ENCODE measurements at places on chromosomes 4 and X.

DNA sequence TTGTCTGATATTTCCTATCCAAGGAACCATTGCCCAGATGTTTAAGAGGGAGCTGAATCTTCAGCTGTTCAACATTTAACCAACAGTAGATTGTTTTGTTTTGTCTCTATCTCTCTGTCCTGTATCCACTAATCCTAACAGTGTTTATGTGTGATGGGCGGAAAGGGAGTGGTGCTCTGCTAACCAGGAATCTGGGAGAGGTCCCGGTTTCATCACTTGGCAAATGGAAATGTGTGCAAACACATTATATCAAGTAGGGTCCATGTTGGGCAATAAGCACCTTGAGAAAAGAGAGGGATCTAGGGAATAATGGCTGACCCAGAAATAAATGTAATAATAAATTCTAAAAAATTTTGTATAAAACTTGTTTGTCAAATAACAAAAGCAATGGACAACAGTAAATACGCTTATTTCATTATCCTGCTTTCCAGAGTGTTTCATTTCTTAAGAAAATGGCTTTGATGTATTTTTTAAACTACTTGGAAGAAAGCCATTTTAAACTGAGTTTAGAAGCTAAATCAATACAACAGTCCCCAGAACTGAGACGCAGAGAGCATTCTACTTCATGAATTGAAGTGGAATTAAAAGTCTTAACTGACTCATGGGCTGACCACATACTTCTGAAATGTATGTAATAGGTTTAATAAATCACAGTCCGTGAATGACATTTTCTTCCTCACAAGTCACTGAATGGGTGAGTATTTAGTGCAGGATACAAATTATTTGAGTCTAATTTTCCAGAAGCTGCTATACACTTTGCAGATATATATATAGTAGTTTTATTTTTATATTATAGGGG is 55.8 kb downstream of the EMCN start:
- DNase-seq = no peak

- DNase-seq = no peak
Observed at GRCh38 chr4:177566691-177567090, 124.5 kb upstream of the AGA start.

- no peak for DNase-seq
Observed at GRCh38 chr4:137957806-137958205, 284.3 kb downstream of the SLC7A11 start.

DNA sequence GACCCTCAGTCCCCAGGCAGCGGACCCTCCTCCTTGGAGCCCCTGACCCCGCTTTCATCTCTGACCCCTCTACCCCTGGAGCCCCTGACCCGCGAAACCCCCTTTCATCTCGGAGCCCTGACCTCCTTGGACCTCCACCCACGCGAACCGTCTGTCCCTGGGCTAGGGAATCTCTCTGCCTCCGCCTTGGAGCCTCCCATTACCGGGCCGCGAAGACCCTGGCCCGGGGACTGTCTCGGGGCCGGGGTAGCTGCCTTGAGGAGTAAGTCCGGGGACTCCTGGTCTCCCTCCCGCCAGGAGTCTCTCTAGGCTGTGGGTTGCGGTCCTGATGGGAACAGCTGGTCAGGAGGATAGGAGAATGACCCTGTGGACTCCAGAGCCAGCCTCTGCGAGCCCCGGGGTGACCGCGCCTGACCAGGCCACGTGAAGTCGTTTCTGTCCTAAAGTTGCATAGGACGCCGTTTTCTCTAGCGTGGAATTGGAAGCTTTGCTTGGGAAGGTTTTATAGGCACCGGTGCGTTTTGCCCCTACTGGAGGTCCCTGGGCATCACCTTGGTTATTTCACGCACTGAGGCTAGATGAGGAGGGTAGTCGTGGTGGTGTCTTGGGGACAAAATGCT is 824 bp downstream of the TBC1D14 start:
- DNase-seq = no peak

DNA sequence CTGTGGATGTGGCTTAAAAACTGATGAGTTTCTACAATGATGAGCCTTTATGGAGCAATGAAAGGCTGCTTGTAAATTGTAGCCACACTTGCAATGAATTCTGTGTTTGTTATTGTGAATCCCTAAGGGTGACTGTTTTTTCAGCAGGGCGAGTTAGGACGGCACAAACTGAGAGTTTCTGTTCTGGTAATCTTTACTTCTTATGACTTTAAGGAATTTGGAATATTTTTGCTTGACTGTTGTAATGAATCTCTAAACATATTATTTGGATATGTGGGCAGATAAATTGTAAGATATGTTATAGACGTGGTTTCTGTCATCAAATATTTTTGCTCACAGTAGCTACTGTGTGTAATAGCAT is 22.2 kb downstream of the RBPJ start:
- DNase-seq = no peak

DNA sequence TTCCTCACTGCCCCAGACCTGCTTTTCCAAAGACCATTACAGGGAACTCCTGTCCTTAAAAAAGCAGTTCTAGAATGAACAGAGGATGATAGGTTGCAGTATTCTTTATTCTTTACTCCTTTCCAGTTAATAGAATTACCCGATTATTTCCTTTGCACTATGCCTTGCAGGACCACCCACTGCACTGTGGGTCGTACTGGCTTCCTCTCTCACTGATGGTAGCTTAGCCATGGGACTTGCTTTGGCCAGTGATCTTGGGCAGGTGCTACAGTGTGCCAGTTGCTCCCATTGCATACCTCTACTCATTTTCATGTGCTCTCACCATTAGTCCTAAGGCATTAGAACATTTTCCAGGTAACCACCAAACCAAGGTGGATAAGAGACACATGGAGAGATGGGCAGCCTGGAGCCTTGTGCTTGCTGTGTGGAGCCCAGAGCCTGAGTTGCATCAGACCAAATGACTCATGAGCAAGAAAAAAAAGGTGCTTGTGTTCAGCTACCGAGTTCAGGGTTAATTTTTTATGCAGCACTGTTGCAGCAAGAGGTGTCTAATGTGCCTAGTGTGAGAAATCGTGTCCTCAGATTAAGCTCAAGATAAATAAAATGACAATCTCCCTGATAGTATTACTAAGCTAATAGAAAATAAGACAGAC is 7.6 kb upstream of the UNC5C start:
- no peak for DNase-seq

DNA sequence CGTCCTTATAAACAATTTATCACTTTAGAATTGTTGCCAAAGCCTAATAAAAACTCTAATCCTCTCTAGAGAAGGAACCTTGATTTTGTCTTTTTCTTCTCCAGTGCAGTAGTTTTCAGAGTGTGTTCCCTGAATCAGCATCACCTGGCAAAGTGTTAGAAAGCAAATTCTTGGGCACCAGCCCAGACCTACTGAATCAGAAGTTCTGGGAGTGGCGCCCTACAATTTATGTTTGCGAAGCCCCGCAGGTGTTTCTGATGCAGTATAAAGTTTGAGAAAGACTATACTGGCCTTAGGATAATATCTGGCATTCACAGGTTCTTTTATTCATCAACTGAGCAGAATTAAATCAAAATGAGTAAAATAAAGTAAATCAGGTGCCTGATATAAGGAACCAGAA is 645.8 kb upstream of the ATOH1 start:
- DNase-seq = no peak

DNA sequence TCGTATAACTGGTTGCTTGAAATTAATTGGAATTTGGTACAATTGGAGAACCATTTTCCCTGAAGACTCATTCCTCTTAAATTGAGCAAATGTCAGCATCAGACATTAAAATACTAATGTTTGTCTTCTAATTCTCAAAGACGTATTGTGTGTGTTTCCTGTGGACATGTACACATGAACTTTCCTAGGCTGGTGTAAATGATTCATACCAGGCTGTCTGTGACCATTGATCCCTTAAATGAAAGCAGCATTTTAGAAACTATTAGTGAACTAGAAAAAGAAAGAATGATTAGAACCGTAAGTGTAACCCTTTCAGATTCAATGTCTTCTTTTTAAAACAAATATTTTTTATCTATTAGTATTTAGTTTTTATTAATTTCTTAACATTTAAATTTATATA is 332.9 kb downstream of the PPP3CA start:
- no peak for DNase-seq

DNA sequence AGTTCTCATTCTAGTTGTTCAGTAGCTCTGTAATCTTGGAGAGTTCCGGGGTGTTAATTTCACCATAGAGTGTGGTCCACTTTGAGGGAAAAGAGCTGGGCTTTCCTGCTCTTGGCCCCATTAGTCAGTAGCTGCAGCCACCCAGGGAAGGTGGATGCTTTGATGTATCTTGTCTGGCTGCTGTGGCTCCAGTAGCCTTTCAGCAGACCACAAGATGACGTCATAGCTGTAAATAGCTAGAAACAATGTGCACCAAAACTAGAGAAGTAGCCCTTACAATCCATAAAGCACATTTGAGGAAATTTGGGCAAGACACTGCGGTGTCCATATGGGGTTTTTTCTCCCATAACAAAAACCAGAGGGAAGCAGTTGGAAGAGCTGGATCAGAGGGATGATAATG is 32.9 kb upstream of the PRPS2 start:
- no peak for DNase-seq

GRCh38 chr4:92615049-92615448 is 311.3 kb downstream of the GRID2 start:
- no peak for DNase-seq

DNA sequence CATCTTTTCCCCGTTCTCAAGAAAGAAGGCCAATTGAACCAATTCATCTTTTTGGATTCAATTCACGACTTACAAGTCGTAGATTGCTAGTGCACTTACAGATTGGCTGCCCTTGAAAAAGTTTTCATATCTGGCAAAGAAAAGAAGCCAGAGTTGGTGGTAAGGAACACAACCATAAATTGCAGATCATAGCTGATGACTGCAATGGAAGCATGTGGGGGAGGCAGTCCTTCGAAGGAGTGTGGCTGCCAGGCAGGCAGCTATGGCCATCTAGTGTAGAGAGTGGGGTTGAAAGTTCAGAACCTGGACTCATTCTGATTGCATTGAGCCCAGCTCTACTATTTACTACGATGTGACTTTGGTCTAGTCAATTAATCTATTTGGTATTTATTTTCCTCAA is 4.5 kb downstream of the GPM6A start:
- no peak for DNase-seq

DNA sequence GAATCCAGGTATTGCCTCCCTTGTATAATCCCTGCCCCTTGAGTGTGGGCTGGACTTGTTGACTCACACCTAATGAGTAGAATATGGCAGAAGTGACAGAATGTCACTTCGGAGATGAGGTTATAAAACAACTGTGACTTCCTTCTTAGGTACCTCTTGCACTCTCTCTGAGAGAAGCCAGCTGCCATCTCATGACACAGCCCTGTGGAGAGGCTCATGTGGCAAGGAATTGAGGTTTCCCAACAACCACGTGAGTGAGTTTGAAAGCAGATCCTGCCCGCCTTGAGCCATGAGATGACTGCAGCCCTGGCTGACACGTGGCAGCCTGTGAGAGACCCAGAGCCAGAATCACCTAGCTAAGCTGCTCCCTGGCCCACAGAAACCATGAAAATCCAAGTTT is 13.5 kb downstream of the ASB11 start:
- DNase-seq = no peak

DNA sequence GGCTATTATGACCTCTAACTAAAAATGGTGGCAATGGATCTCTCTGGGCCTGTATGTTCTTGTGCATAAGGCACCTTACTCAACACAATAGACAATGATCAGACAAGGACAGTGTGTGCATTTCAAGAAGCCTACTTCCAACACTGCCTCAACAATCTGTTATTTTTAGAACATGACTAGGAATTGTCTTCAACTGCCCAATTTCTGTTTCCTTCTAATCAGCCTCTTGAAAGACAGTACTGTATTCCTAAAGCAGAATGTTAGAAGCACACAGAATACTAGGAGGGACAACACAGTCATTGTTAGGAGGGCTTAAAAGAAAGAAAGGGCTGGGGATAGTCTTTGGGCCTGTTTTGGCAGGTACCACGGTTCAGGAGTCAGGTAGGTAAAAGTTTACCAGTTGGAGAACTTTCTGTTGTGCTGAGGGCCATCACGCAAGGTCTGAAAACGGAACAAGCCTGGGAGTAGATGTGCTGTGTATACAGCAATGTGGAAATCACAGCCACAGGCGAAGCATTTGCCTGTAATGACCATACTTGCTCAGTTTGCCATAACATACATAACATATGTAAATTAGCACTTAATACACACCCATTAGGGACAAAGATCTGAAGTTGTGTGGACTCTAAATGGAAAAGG is 100.8 kb upstream of the ATXN3L start:
- DNase-seq = no peak

DNA sequence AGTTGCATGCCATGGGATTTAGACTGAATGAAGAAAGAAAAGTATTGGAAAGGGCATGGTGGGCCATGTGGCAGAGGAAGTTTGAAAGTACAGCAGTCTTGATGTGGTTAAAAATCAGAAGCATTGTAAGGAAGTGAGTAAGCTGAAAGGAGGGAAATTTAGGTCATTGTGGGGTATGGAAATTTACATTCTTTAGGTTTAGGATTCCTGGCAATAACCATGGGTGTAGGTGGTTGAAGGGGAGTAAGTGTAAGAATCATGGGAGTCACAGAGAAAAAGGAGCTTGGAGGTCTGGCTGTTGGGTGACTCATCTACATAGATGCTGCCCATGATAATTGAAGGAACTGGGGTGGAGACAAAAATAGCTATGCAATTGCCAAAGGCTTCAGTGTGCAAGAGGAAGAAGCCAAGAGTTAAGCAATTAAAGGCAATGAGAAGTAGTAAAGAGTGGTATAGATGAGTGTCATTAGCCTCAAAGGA is 243.8 kb upstream of the LDB2 start:
- DNase-seq = no peak

GRCh38 chr4:10343656-10344055 is 113.6 kb downstream of the ZNF518B start:
- DNase-seq = no peak

DNA sequence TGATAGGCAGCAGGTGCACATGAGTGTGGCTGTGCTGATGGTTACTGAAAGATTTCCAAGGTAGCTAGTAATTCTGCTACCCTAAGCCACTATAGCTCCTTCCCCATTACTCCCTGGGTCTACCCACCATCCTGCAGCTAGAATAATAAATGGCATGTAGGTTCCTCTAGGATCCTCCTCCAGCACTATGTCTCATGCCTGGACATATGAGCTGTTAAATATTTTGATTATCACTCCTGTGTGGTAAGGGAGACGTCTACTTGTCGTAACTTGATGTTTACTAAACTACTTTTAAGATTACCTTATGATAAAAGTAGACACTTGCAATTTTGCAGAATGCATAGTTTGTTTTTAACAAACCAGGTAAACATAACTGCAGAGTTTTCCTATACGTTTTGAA is 35.5 kb downstream of the TET2 start:
- DNase-seq = no peak

- no peak for DNase-seq
Observed at GRCh38 chr4:178696515-178696914, 1254.3 kb upstream of the AGA start.

GRCh38 chrX:153401133-153401764 is at the start of gene PNMA6E:
PNMA6E (minus strand) TSS chrX:153401350; CDS start chrX:153398849, 2,501 bp downstream.
- DNase-seq = no peak

GRCh38 chr4:40845154-40845835 is 95.5 kb downstream of the NSUN7 start:
- DNase-seq = no peak
